ENCODE measurements at places on chromosomes 2 and 18. TPM values are rescaled to one million over a fixed set of nuclear protein-coding genes. Genes with fewer than 3 reads are reported as not detected.

- DNase-seq, result no peak
Measured at GRCh38 chr18:38243291-38243690, 677.7 kb upstream of the CELF4 start.

LDLRAD4 gene
- 70.1 TPM for total RNA-seq

GRCh38 chr18:61973273-61974115 is 80.7 kb upstream of the RNF152 start:
- no peak for DNase-seq

DNA sequence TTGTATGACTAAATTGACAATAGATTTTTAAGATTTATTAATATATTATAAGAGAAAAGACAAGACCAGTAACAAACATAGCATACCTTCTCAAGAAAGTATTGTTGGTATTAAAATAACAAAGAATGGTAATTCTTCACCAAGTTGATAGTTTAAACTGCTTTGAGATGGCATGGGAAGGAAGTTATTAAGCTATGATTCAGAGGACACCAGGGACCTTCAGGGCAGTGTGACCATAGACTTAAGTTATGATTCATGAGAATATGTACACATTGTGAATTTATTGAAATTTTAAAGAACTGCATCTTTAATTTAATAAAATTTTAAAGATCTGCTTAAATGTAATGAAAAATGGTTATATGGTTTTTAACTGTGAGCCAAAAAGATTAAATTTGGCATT is 205.7 kb downstream of the DSEL start:
- DNase-seq, result no peak

- no peak for DNase-seq
Measured at GRCh38 chr2:68827666-68828065, 43.5 kb downstream of the BMP10 start.

TMEM247 gene
- total RNA-seq, result not detected

GRCh38 chr2:38552259-38552658 is 50.5 kb downstream of the HNRNPLL start:
- no peak for DNase-seq

- DNase-seq, result peak; percentile 66
Measured at GRCh38 chr18:3450012-3450798, at the start of gene TGIF1. Gene TGIF1 (plus strand): TSS chr18:3450172. CDS start chr18:3450490, 318 bp downstream.

DNA sequence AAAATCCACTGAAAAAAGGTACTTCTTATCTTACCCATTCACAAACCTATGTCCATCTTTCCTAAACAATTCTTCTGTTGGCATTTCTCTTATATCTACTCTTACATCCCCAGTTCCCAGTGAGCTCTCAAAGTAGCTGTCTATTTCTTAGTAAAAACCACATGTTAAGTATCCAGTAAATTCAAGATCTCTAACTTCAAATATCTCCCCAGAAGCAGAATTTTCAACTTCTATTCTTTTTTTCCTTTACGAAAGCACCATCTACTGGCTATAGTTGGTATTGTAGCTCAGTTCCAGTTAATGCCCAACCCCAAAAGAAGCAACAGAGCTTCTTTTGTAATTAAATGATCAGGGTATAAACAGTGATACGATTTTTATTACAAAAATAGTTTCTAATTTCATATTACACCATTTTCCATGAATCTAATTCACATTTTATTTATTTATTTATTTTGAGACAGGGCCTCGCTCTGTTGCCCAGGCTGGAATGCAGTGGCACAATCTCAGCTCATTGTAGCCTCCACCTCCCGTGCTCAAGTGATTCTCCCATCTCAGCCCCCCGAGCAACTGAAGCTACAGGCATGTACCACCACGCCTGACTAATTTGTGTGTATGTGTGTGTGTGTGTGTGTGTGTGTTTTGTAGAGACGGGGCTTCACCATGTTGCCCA is 28.5 kb downstream of the HRH4 start:
- no peak for DNase-seq

DNA sequence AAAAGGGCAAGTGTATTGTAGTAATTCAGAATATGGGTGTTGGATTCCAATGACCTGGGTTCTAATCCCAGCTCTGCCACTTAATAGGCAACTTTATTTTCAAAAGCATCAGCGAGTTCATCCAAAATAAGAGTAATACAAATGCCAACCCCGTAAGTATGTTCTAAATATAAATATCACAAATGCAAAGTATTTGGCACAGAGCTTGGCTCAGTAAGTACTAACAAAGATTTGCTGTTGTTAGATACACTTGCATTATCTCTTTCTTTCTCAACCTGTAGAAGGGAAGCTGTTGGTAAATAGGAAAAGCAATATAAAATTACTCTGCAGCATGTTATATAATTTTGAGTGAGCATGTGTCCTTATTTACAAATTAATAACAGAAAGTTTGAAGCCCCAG is 1302.6 kb upstream of the FAM98A start:
- no peak for DNase-seq

- no peak for DNase-seq
Measured at GRCh38 chr2:47907039-47907781, 912 bp upstream of the FBXO11 start.

DNA sequence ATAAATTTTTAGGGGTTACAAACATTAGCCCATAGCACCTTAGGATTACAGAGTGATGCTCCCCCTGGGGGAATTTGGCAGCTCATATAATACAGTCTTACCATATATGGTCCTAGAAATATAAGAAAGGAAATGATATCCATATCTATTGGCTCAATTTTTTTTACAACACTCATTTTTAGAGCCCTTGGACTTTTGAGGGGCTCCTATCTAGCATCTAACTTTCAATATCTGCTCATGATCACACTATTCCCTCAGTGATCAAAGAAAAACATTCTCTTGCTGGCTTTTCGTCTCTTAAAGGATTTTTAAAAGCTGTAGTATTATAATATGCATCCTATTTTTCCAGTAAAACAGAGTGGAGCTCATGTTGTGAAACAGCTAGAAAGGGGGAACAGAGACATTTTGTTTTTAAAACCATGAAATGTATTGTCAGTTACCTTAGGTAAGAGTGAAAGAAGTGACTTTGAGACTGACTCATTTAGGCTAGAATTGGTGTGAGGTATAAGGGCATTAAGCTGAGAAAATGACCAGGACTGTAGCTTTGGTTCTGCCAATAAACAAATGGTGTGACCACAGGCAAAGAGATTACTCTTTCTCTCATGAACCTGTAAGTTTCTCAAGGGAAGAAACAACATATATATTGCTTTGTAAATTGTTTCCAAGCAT is 65.8 kb downstream of the ALPK2 start:
- DNase-seq, result no peak

FAM124B gene
- total RNA-seq, result not detected

DNA sequence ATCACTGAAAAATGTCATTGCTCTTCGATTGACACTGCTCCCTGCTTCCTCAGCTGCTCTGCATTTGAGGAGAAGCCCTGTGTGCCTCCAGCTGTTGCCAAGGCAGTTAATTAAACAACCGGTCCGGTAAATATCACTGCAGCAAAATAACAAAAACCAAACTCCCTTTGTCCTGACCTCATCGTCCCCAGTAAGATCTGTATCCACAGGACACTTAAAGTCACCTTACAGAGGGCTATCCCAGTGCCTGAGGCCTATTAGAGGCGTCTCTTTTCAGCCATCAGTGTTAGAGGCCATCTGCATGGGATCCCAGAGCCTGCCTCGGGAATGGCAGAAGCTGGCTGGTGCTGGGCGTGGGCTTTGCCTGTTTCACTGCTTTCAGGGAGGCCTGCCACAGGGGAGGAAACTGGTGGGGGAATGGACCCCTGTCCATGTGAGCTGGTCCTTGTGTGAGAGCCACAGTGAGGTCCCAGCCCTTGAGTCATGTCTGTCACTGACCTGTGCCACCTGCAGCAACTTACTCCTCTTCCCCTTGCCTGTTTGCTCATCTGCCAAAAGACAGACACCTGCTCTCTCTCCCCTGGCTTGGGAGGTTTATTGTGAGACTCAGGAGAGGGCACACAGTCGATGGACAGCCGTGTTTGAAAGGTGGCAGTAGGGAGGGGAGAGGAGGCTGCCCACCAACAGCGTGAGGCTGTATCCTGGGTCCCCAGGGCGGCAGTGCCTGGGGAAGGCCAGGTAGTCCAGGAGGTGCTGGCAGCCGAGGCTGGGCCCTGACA is 117.7 kb upstream of the MCFD2 start:
- DNase-seq, result no peak

CD28 gene
- not detected for total RNA-seq

GRCh38 chr2:169705927-169706326 is 11.7 kb downstream of the PHOSPHO2 start:
- no peak for DNase-seq
